Activated gamma-delta T cell treated with anti-CD3 and anti-CD28 coated beads, Interleukin-2, amount 50 U/mL, for 16 hours (primary cell): ENCODE measurements at places on chromosomes 5 and 9.

GRCh38 chr9:89467278-89467625 is 30.7 kb downstream of the SEMA4D start:
- DNase-seq: no peak

- no peak for DNase-seq
Observed at GRCh38 chr5:68428231-68428811, 212.8 kb downstream of the PIK3R1 start.

GRCh38 chr5:120413686-120414085 is 50.4 kb upstream of the PRR16 start:
- DNase-seq: no peak

- no peak for DNase-seq
Observed at GRCh38 chr9:98995059-98995671, 51.5 kb downstream of the COL15A1 start.

- no peak for DNase-seq
Observed at GRCh38 chr9:78291240-78291925, 5.5 kb upstream of the PSAT1 start.

DNA sequence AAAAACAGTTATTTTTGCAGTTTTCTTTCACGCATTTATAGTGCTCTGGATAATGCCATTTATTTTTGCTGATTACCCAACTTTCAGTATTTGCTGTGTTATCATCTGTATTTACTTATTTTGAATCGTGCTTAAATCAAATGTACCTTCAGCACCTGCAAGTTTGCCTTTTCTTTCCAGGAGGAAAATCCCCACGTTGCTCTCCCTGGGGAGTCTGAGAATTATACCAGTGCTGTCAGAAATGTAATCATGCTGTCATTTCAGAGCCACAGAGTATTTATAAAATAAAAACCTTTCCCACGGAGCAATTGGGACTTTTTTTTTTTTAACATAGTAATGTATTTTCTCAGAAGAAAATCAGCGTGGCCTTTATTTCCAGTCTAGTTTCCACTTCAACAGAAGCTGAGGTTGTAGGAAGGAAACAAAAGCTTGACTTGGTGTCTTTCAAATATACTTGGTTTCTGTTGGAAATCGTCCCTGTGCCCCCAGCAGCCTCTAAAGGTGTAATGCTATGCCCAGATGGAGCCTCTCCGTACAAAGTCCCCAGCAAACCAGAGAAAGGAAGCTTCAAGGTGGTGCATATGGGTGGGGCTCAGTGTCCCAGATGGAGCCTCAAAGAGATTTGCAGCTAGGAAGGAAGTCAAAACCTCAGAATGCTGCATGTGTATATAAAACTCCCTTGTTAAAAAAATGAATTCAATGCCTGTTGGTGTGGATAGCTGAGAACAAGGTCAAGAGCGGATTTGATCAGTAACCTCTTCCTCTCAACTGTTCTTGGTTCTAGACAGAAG is 2.1 kb downstream of the GPR150 start:
- DNase-seq: no peak

DNA sequence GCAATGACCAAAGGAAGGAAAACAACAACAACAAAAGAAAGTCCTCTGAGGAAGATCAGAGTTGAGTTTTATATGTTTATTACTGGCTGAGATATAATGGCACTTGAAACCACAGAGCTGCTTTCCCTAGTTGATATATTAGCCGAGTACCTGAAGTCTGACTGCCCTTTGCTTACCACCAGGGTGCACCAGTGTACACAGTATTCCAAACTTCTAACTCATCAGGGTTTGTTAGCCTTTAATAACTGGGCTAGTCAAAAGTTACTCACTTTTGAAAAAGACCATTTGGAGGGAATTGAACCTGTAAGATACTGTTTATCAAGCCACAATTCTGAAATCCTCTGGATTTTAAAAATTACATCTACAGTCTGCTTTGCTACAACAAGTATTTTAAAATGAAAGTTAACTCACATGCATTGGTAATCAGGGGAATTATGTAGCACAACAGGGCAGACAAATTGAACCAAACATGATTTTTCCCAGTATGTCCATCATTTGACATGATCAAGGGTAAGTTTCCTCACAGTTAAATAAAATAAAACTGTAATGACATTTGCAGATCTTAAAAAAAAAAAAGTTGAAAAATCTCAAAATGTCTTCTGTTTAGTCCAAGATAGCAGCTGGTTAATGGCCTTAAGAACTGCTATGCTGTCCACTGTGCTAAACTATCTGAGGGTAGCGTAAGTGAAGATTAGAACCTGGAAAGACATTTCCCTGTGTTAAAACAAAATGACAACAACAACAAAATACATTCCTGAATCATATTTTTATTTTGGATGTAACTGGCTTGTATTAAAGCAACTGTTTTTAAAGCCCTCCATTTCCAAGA is 57.3 kb upstream of the C6 start:
- no peak for DNase-seq

DNA sequence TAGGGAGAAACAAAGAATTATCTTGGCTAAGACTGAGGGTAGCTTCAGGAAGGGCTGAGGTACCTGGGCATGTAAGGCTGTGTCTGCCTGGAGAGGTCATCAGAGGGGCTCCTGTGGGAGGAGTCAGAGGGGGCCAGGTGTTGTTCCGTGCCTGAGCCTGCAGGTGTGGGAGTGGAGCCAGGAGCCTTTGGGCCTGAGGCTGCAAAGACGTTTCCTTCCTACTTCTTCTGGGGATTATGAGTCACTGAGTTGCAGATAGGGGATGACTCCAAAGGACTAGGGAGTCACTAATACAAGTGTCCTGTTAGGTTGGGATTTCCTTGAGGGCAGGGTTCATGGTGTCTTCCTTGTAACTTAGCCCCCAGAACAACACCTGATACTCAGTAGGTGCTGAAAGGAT is 391.1 kb downstream of the ARHGEF28 start:
- DNase-seq: no peak

GRCh38 chr5:151958111-151958510 is 33.5 kb upstream of the GLRA1 start:
- DNase-seq: no peak
